GM19239 (cell line): ENCODE measurements at places on chromosomes 7 and 10.

- no peak for DNase-seq
Measured at GRCh38 chr7:142133731-142134148, 22.2 kb downstream of the MGAM2 start.

DNA sequence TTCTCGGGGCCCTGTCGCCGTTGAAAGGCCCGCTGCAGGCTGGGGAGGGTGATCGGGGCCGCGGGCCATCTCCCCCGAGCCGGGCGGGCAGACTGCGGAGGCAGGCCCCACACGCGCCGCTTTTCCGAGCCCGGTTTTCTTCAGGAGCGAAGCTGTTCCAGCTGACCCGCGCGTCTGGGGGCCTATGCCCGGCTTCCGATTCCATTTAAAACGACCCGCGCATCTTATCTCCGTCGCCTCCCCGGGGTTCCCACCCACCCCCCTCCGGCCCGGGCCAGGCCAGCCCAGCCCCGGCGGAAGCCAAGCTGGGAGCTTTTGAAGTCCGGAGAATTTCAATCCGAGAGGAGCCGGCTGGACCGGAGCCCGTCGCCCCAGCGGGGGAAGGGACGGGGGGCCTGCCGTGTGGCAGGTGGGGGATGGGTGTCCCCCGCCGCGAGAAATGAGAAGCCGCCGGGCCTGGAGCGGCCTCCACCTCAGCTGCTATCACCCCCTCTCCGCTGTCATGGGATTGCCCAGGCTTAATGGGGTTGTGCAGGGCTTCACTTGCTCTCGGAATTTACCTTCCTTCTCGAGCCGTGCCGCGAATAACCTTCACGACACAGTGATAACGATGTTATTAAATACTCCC is 3.1 kb upstream of the EVX1 start:
- no peak for DNase-seq

DNA sequence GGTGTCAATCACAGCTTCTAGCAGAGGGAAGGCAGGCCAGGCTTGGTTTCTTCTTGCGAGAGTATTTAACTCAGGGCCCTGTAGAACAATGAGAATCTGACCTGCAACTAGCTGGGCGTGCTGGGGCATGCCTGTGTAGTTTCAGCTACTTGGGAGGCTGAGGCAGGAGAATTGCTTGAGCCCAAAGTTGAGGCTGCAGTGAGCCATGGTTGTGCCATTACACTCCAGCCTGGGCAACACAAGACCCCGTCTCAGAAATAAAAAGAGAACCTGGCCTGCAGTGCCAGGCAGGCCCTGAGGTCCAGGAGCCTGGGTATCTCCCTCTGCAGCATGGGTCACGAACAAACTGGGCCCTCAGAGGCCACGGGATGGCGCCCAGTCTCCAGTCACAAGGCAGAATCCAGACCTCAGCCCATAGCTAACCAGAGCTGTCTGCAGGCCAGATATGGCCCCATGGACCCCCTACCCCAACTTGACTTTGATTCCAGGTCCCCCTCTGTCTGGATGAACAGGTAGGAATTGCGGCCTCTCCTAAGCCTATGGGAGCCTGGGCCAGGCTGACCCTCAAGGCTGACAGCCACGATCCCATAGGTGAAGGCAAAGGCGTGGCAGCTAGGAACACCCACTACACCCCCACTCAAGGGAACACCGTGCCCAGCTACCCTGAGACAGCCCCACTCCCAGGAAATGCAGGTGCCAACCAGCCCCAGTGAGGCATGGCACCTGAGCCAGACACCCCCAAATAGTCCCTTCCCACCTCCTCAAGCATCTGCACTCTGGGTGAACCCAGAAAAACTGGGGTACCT is 102.7 kb upstream of the TNRC18 start:
- no peak for DNase-seq

- DNase-seq, result no peak
Measured at GRCh38 chr7:158473221-158473620, 114.4 kb downstream of the PTPRN2 start.
